ENCODE measurements at places on chromosomes 6 and 20.
A peak's percentile ranks its signal among the peaks of the same experiment; 100 is the strongest.

DNA sequence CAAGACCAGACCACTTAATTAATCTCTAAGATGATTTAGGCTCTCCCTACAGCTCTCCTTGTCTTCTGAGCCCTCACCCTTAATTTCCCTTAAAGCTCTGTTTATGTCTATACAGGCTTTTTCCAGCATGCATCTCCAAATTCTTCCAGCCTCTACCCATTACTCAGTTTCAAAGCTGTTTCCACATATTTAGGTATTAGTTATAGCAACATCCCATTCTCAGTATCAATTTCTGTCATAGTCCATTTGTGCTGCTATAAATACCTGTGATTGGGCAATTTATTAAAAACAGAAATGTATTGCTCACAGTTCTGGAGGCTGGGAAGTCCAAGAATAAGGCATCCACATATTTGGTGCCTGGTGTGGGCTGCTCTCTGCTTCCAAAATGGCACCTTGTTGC is 2.3 kb upstream of the SERPINB1 start:
- no peak for DNase-seq

DNA sequence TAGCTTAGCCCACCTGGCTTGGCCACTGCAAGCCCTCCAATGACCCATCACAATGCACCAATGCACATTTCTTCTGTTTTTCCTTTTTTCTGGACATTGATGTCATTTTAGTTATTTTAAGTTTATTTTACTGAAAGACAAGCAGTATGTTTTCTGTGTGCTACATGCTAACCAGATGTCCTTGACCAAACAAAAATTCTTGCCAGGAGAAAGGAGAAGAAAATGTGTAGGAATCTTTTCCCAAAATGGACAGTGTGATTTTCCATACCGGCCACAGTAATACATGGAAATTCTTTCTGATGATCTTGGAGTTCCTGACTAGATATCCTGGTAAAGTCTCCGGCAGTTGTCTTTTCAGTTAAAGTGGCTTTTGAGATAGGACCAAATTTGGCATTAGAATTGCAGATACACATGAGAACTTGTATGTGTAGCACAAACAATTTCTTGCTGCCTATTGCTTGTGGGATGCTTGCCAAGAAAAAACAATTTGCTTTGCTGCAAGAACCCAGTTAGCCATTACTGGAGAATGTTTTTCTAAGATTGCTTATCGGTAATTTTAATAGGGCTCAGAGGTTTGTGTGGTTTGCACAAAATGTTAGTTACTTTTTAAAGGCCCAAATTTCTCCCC is 696.5 kb upstream of the CITED2 start:
- DNase-seq = no peak

DNA sequence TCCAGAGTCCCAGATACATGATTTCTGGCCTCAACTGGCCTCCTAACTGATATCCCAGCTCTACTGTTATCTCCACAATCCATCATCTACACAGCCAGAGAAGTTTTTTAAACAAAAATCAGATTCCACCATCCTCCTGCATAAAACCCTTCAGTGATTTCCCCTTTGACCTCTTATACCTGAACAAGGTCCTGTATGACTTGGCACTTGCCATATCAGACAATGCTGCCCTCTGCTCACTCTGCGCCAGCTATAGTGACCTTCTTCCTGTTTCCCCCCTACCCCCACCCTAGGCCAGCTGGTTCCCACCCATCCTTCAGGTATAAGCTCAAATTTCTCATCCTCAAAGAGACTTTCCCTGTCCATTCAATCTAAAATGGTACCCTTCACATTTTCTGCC is 322.2 kb downstream of the PKHD1 start:
- DNase-seq = no peak

DNA sequence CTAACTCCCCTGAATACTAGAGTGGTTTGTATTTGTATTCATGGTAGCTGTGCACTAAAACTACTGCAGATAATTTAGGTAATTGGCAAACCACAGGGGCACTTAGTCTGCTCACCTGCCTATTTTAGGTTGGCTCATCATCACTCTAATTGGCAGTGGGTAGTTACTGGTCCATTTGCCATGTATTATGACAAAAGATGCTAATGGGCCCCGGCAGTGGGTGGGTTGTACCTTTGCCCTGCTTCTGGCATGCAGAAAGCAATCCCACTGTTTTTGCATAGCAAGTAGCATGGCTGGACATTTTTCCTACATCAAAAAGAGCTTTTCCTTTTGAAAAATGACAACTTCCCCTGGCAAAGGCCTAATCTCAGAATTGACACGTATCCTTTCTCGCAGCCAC is 741.4 kb upstream of the MAP3K7 start:
- no peak for DNase-seq

GRCh38 chr20:63024573-63025392 is 18.0 kb upstream of the BHLHE23 start:
- DNase-seq = peak; percentile 2
